ENCODE measurements at places on chromosomes 7 and 10. TPM values are rescaled to one million over a fixed set of nuclear protein-coding genes. Genes with fewer than 3 reads are reported as not detected.
A peak's percentile ranks its signal among the peaks of the same experiment; 100 is the strongest.

The XPNPEP1 gene
- 42.6 TPM for polyA plus RNA-seq

DNA sequence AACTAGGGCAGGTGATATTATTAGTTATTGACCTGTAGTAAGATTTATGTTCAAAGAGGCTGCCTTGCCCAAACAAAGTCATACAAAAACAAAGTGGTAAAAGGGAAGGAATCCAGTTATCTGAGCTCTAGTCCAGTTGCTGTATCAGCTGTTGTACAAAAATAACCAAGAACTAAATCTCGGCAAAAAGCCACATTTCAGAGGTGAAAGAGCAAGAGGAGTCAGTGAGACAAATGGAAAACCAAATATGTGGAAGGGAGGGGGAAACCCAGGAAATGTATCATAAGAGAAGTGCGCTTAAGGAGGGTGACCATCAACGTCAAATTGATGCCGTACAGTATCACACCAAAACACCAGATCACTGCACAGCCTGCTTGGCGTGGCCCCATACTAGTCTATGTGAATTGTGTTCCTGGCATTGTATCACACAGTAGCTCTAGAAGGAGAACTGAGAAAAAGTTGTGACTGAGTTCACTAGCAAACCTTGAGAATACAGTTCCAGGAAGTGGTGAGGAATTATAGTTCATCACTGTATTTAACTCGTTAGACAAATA, 6.4 kb downstream of the AGBL3 start:
- no peaks in the 10 kb centered on the region for H3K4me1 ChIP-seq
- no peaks in the 10 kb centered on the region for H3K36me3 ChIP-seq
- H3K27me3 ChIP-seq, result no peaks in the 10 kb centered on the region
- no peak overlapping the region for H3K27ac ChIP-seq
- DNase-seq, result no peak
- H3K4me3 ChIP-seq, result no peak overlapping the region

The CD36 gene
- 30.0 TPM for polyA plus RNA-seq

DNA sequence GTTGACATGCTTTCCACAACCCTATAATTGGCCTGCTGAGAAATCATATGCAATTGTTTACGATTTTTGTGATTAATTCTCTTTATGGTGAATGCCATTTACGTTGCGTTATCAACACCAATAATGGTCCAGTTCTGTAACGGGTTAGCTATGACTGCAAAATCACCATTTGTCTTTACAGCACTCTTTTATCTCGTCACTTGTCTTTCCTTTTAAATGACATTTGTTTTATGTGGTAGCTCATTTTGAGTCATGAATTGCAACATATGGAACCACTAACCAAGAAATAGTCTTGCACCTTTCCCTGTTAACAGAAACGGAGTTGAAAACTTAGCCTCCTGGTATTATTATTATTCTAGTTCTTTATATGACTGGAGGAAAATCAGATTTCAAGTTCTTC, 3.1 kb upstream of the KIAA1217 start:
- no peak for DNase-seq
- H3K27ac ChIP-seq, result no peak overlapping the region
- no peaks in the 10 kb centered on the region for H3K27me3 ChIP-seq

- H3K27me3 ChIP-seq, result no peaks in the 10 kb centered on the region
- H3K4me1 ChIP-seq, result peaks cover 15% of the 10 kb centered on the region
- H3K4me3 ChIP-seq, result no peak overlapping the region
- no peaks in the 10 kb centered on the region for H3K36me3 ChIP-seq
- H3K27ac ChIP-seq, result peak overlapping the region; percentile 43
Observed at GRCh38 chr10:73591935-73592699, 975 bp upstream of the USP54 start.

DNA sequence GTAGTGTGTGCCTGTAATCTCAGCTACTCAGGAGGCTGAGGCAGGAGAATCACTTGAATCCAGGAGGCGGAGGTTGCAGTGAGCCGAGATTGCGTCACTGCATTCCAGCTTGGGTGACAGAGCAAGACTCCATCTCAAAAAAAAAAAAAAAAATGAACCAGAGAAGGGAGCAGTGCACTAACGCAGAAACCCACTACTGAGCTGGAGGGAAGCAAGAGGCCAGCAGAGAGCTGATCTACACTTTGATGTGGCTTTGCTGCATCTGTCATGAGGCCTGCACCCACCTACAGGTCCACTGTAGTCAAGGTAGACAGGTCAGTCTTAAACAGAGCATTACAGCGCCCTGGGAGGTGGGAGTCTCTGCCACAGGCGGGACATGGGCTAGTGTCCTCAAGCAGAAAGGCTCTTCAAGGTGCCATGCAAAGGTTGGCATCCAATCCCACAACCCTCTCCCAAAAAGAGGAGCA, 30.0 kb downstream of the MAT1A start:
- DNase-seq, result no peak
- H3K36me3 ChIP-seq, result no peaks in the 10 kb centered on the region
- H3K27me3 ChIP-seq, result no peaks in the 10 kb centered on the region
- H3K4me3 ChIP-seq, result no peak overlapping the region
- no peaks in the 10 kb centered on the region for H3K4me1 ChIP-seq

The HDAC9 gene
- polyA plus RNA-seq, result 8.1 TPM

The INA gene
- 2.0 TPM for polyA plus RNA-seq

DNA sequence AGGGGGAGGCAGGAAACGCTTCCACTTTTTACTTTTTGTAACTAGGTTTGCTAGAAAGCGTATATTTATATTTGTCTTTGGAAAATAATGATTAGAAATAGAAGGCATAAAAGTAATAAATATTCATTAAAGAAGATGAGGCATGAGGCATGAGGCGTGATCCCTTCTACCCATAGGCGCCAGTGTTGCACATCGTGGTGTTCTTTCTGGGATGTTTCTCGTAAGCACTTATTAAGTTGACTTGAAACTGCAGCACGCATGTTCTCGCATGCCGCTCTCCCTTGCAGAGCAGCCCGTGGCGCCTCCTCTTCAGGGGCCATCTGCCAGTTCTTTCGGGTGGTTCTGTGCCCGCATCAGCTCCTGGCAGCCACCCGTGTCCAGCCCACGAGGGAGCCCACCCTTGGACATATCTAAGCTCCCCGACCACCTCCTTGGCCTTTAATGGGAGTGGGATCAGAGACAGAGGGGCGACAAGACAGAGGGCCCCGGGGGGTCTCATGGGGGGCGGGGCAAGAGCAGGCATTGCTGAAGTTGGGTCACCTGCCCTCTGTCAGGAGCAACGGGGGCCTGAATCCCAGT, 28.5 kb upstream of the CSGALNACT2 start:
- no peak overlapping the region for H3K27ac ChIP-seq
- peaks cover 4% of the 10 kb centered on the region for H3K27me3 ChIP-seq
- no peak overlapping the region for H3K4me3 ChIP-seq
- no peak for DNase-seq

- H3K36me3 ChIP-seq, result no peaks in the 10 kb centered on the region
- H3K27me3 ChIP-seq, result no peaks in the 10 kb centered on the region
- H3K4me1 ChIP-seq, result peaks cover 9% of the 10 kb centered on the region
- DNase-seq, result peak; percentile 70
Observed at GRCh38 chr10:61897671-61898434, 3.6 kb upstream of the ARID5B start.

The RNF133 gene
- 0.06 TPM for polyA plus RNA-seq

DNA sequence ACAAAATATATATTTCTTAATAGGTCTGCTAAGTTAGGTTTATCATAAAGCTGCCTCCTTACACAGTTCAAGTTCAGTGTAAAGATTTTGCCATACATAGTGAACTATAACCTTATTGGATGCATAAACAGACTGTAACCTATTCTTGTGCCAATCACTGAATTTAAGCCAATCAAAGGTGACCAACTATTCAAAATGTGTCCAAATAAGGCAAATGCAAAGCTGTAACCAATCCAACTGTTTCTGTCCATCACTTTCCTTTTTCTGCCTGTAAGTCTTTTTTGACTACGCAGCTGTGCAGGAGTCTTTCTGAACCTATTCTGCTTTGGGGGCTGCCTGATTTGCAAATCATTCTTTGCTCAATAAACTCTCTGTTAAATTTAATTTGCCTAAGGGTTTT, 11.6 kb upstream of the DNMBP start:
- no peak for DNase-seq
- no peak overlapping the region for H3K4me3 ChIP-seq
- no peaks in the 10 kb centered on the region for H3K36me3 ChIP-seq
- H3K27me3 ChIP-seq, result no peaks in the 10 kb centered on the region

DNA sequence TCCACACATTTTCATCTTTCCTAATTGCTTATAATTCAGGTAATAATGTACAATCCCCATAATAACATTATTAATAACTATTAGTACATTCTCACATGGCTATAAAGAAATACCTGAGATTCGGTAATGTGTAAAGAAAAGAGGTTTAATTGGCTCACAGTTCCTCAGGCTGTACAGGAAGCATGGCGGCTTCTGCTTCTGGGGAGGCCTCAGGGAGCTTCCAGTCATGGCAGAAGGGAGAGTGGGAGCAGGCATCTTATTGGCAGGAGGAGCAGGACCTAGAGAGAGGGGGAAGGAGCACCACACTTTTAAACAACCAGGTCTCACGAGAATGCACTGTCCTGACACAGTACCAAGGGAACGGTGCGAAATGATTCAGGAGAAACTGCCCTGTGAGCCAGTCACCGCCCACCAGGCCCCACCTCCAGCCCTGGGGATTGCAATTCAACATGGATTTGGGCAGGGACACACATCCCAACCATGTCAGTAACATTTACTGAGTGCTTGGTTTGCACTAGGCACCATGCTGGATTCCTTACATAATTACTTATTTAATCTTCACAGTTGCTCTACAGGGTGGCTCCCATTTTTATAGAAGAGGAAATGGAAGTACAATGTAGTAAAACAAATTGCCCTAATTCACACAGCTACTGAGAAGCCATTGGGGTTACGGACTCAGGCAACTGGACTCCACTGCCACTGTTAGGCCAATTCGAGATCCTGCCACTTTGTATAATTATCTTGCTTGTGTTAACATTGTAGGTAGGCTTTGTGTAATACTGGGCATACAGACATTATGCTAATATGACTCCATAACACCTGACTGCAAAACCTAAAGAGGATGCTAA, 8.7 kb upstream of the ESYT2 start:
- H3K4me1 ChIP-seq, result no peaks in the 10 kb centered on the region
- DNase-seq, result no peak
- H3K4me3 ChIP-seq, result no peak overlapping the region
- H3K27me3 ChIP-seq, result no peaks in the 10 kb centered on the region

DNA sequence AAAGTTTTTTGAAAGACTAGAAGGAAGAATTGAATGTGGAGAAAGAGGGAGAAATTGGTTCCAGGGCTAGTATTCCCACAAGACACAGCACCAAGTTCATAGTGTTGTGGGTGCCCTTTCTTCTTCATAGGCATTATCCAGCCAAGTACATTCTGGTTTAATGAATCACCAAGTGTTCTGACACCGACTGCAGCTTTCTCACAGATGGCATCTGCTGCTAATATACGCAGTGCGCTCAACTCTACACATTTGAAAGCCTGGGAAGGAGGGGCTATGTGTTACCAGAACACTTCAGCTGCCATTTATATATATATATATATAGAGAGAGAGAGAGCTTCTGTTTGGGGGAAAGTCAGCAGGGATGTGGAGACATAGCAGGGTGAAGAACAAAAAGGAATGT, 1168.4 kb downstream of the GATA3 start:
- no peaks in the 10 kb centered on the region for H3K36me3 ChIP-seq
- DNase-seq, result no peak
- H3K27me3 ChIP-seq, result no peaks in the 10 kb centered on the region
- no peak overlapping the region for H3K27ac ChIP-seq
- H3K4me1 ChIP-seq, result peaks cover 4% of the 10 kb centered on the region

- DNase-seq, result no peak
- H3K4me1 ChIP-seq, result peaks cover 12% of the 10 kb centered on the region
- H3K36me3 ChIP-seq, result no peaks in the 10 kb centered on the region
- no peaks in the 10 kb centered on the region for H3K27me3 ChIP-seq
- peak overlapping the region; percentile 94 for H3K4me3 ChIP-seq
Observed at GRCh38 chr10:124802313-124802675, 675 bp downstream of the ABRAXAS2 start.

The CALHM3 gene
- polyA plus RNA-seq, result not detected

- H3K4me1 ChIP-seq, result peaks cover 12% of the 10 kb centered on the region
- no peak overlapping the region for H3K4me3 ChIP-seq
- H3K27me3 ChIP-seq, result no peaks in the 10 kb centered on the region
- no peak overlapping the region for H3K27ac ChIP-seq
Observed at GRCh38 chr10:24277277-24277676, 68.3 kb downstream of the KIAA1217 start.

- no peak for DNase-seq
- peaks cover 25% of the 10 kb centered on the region for H3K4me1 ChIP-seq
- no peaks in the 10 kb centered on the region for H3K36me3 ChIP-seq
Observed at GRCh38 chr10:43867113-43867512, 218.4 kb upstream of the ZNF32 start.

The WEE2 gene
- polyA plus RNA-seq, result not detected

DNA sequence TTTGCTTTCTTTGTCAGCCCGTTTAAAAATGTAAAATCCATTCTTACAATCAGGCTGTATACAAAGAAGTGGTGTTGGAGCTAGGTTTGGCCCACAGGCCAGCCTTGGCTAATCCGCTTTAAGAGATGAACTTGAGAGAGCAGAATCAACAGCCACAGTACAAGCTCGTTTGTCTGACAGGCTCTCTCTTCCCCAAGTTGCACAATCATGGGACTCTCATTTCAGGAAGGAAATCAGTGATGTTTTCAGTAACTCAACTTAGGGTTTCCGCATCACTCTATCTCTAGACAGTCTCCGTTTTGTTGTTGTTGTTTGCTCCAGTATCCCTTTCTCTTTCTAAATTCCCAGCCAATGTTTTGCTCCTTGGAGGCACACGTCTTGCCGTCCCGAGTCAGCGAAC, 582.0 kb upstream of the MKI67 start:
- no peak for DNase-seq
- no peak overlapping the region for H3K27ac ChIP-seq
- H3K4me1 ChIP-seq, result no peaks in the 10 kb centered on the region
- no peaks in the 10 kb centered on the region for H3K27me3 ChIP-seq

The SEMA3D gene
- 0.23 TPM for polyA plus RNA-seq

The SLC4A2 gene
- 23.4 TPM for polyA plus RNA-seq

The NODAL gene
- polyA plus RNA-seq, result not detected
